ENCODE measurements at places on chromosomes 3 and 15. TPM values are rescaled to one million over a fixed set of nuclear protein-coding genes. Genes with fewer than 3 reads are reported as not detected.

Gene GOLGA8J
- total RNA-seq, result 0.31 TPM

Gene IQGAP1
- total RNA-seq, result 211 TPM

DNA sequence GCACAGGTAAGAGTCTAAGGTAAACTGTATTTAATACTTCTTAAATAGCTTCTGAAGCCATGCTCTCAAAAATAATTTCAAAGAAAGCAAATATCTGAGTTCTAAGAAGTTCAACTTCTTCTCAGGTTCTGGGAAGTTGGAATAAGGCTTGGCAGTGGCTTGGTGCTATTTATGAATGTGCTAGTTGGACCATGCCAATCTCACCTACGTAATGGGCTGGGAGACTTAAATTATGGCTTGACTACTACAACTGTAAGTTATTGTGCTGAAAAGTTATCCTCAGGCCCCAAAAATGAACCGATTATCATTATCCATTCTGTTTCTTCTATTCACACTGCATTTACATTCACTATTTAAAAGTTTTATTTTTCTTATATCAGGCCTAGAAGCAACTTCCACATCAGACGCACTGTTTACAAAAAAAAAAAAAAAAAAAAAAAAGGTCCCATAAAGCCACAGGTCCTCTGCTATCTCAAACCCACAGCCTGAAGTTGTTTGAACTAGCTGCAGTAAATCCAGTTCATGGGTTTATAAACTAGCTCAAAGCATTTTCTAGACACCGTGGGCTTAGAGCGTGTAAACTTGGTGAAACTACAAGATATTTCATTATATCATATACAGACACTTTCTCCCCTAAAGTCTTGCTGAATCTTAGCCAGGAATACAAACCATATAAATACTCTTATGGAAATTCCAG is 3.4 kb downstream of the LRIG1 start:
- H3K4me3 ChIP-seq, result peak overlapping the region; percentile 40
- H3K27me3 ChIP-seq, result peaks cover 30% of the 10 kb centered on the region
- H3K36me3 ChIP-seq, result peaks cover 4% of the 10 kb centered on the region
- no peak for DNase-seq

- peaks cover 17% of the 10 kb centered on the region for H3K4me1 ChIP-seq
- peak overlapping the region; percentile 45 for H3K27ac ChIP-seq
- H3K27me3 ChIP-seq, result no peaks in the 10 kb centered on the region
Measured at GRCh38 chr3:14141602-14142341, 16.9 kb downstream of the TMEM43 start.

Measured in activated naive CD8-positive, alpha-beta T cell treated with anti-CD3 and anti-CD28 coated beads, Interleukin-2, amount 10 ng/mL, durations not matched to agents 7 days and 5 days (primary cell).